ENCODE measurements at places on chromosomes 6 and 20.

DNA sequence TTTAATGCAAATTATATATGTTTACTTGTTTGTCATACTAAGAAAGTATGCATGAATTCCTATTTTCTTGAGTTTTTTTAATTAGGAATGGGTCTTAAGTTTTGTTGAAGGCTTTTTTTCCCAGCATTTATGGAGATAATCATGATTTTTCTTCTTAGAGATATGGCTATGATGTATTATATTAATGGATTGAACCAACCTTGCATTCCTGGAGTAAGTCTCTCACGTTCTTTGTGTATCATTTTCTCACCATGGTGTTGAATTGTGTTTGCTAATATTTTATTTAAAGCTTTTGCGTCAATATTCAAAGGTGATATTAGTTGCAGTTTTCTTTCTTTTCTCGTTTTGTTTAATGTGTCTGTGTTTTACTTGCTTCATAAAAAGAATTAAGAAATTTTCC is 48.4 kb upstream of the SLC35D3 start:
- DNase-seq: peak; percentile 4

GRCh38 chr20:51456511-51457509 is 85.7 kb downstream of the NFATC2 start:
- DNase-seq: peak; percentile 97

GRCh38 chr6:40569162-40569910 is 17.8 kb downstream of the LRFN2 start:
- no peak for DNase-seq

- no peak for DNase-seq
Observed at GRCh38 chr6:33216117-33216649, 7.9 kb downstream of the RING1 start.

DNA sequence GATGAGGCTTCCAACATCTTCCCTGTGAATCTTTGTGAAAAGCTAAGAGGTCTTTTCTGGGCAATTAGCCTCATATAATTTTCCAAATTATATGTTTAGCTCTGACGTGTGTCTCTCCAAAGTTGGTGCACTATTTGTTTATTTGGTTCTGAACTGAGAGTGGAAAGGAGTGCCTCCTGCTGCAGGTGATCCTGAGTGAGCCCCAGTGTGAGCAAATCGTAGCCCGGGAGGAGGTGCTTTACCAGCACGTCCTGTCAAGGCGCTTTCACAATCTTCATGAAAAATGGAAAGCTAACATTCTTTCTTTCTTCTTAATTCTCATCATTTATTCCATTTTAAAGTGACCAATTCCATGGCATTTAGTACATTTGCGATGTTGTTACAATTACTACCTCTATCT is 231.9 kb downstream of the BMP2 start:
- DNase-seq: no peak

DNA sequence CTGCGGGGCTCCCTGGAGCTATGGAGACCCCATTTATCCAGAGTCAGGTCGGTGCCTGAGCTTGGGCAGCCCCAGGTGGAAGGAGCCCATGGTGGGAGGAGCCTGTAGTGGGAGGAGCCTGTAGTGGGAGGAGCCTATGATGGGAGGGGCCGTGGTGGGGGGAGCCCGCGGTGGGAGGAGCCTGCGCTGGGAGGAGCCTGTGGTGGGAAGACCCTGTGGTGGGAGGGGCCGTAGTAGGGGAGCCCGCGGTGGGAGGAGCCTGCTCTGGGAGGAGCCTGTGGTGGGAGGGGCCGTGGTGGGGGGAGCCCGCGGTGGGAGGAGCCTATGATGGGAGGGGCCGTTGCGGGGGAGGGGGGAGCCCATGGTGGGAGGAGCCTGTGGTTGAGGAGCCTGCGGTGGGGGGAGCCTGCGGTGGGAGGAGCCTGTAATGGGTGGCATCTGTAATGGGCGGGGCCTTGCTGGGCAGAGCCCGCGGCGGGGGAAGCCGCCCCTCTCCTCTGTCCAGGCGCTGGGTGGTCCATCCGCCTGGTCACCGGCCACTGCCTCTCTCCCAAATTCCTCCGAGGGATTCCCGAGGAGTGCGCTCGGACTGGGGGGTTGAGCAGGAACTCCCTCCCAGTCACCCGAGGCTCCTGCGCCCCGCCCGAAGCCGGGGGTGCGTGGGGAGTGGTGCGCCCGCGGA is 567 bp upstream of the FNDC11 start:
- DNase-seq: peak; percentile 88

DNA sequence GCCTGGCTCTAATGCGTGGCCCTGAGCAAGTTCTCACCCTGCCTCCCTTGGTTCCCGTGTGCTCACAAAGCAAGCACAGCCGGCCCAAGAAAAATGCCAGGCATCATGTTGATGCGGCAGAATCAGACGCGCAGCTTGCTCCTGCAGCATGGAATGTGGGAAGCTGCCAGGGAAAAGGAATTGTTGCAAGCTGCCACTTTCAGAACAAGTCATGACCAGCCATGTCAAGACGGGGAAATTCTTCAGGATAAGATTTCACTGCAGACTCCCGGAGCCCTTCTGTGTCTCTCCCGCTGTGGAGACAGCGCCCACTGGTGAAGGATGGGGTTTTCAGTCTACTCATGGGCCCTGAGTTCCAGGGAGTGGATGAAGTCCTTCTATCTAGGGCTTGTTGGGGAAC is 4.6 kb downstream of the DACT2 start:
- DNase-seq: peak; percentile 54

DNA sequence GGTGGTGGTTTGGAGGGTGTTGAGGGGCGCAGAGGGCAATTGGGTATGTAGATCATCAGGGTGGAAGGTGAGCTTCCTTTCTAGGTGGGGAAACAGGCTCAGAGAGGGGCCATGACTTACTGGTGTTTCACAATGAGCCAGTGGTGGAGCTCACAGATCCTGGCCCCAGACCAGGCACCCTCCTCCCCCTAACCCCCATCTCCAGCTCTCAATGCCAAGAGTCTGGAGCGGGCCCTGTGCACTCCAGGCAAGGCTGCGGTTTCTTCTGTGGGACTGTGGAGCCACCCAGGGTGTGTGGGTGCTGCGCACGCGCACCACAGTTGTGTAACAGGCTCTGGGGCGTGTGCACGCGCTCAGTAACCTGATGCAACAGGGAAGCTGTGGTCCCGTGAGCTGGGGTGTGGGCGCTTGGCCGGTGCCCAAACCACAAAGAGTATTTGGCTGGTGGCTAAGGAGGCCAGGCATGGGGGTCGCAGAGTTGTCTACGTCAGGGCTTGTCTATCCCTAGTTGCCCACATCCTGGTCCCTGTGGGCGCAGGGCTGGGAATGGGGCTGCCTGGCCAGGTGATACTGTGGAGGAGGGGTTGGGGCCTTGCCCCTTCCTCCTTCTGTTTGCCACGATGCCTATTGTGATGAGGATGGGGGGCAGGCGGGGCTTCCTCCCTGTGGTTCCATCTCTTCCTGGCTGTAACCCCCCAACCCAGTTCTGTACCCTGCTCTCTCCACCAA is 37.5 kb upstream of the MRPS18A start:
- peak; percentile 95 for DNase-seq

DNA sequence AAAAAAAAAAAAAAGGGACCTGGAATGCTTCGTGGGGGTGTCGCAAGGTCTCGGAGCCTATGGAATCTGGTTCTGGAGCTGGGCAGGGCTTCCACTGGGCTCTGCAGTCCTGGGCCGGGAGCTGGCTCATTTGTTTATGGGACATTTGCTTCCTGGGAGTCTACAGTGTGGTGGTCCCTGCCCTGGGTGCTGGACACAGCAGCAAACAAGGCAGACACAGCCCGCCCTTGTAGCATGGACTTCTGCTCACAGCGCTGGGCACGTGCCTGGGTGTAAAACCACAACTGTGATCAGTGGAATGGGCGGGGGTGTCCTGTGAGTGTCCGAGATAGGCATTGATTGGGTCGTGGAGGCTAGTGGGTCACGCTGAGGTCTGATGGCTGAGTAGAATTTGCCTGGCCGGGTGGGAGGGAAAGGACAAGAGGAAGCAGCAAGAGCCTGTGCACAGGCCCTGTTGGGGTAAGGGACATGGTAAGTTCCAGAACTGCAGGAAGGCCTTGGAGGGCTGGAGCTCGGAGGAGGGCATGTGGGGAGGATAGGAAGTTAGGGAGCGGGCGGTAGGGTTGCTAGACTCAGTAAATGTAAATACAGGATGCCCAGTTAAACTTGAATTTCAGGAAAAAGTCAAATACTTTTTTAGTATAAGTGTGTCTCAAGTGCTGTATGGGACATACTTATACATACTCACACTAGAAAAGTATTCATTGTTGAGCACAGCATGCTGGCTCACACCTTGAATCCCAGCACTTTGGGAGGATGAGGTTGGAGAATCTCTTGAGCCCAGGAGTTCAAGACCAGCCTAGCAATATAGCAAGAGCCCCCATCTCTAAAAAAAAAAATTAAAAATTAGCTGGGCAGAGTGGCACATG is 61.3 kb upstream of the PMEPA1 start:
- DNase-seq: no peak

GRCh38 chr6:125107896-125108295 is 45.7 kb upstream of the TPD52L1 start:
- peak; percentile 57 for DNase-seq

GRCh38 chr6:80519811-80520594 is 413.5 kb downstream of the BCKDHB start:
- DNase-seq: no peak

DNA sequence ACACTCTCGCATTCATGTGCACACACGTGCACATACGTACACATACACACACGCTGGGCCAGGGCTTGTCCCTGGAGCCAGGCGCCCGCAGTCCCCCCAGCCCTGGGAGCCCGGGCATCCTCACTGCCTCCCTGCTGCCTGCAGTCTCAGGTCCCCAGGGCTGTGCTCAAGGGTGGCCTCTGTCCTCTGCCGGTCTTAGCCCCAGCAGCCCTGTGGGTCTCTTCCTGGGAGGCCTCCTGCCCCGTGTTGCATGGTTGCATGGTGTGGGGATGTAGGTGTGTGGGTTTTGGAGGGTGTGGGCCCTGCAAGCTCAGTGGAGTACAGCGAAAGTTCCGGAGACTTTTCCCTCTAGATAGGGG is 101.5 kb downstream of the TMEM242 start:
- no peak for DNase-seq

GRCh38 chr6:87870556-87870955 is 168.5 kb upstream of the AKIRIN2 start:
- peak; percentile 25 for DNase-seq

DNA sequence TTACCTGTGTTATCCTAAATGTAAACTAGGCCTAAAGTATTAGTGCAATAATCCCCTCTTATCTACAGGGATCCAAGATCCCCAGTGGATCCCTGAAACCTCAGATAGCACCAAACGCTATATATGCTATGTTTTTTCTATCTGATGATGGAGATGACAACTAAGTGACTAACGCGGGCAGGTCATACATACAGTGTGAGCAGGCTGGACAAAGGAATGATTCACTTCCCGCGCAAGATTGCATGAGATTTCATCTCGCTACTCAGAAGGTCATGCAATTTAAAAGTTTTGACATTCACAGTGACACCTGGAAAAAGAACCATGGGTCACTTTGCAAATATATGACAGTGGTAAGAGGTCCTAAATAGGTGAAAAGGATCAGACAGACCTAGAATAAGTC is 875.9 kb downstream of the HACE1 start:
- DNase-seq: peak; percentile 5

GRCh38 chr20:58514321-58515232 is 622 bp downstream of the APCDD1L start:
- peak; percentile 35 for DNase-seq

DNA sequence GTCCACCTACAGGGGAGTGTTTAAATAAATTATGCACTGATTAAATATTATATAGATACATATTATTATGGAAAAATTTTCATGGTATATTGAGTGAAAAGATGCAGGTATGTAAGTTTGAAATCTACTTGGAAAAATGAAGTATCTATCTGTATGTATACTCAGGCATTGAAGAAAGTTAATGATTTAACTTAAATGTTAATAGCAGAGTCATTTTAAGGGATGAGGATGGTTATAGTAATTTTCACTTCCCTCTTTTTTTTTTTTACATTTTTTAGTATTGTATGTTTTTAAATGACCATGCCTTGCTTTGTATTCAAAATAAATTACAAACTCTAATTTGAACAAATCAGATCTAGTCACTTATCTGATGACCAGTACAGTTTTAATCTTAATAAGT is 43.2 kb upstream of the NOTCH4 start:
- no peak for DNase-seq

DNA sequence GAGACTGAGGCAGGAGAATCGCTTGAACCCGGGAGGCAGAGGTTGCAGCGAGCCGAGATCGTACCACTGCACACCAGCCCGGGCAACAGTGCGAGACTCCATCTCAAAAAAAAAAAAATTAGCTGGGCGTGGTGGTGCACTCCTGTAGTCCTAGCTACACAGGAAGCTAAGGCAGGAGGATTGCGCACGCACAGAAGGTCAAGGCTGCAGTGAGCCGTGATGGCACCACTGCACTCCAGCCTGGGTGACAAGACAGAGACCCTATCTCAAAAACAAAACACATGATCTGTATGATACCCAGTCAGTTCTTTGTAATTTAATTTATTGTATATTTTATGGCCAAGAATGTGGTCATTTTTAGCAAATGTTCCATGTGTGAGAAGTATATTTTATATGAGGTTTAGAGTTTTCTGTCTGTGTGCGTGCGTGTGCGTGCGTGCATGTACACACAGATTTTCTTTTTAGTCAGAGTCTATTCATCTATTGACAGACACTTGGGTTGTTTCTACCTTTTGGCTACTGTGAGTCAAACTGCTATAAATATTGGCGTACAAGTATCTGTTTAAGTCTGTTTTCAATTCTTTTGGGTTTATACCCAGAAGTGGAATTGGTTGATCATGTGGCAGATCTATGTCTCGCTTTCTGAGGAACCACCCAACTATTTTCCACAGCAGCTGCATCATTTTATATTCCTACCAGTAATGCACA is 22.2 kb upstream of the MYL9 start:
- no peak for DNase-seq

GRCh38 chr6:1817033-1817761 is 207.5 kb downstream of the FOXC1 start:
- no peak for DNase-seq

- DNase-seq: no peak
Observed at GRCh38 chr20:48632825-48633619, 194.8 kb downstream of the PREX1 start.

GRCh38 chr6:22899426-22899825 is 330.1 kb downstream of the HDGFL1 start:
- DNase-seq: no peak

DNA sequence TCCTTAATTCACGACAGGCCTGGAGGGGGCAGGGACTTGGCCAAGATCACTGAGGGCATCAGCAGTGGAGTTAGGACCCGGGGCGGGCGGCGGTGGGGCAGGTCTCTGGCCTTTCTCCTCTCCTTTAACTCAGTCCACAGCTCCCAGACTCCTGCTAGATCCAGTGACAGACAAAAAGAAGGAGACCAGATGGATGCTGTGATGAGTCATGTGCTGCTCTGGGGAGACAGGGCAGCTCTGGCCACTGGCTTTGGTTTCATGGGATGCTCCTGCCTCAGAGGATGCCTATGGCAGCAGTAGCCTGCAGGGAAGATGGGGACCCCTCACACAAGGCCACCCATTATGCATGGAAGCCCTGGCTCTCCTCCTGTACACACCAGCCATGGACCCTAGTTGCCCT is 20.5 kb downstream of the EPB41L1 start:
- DNase-seq: no peak

GRCh38 chr20:20009784-20010253 is 7.3 kb upstream of the NAA20 start:
- no peak for DNase-seq
